Activated effector memory CD4-positive, alpha-beta T cell treated with Interleukin-2 at 50 U/mL for 16 hours (primary cell): ENCODE measurements at places on chromosomes 12 and 14.

GRCh38 chr14:39040529-39040928 lies 62.5 kb downstream of the SEC23A start:
- DNase-seq, result no peak

DNA sequence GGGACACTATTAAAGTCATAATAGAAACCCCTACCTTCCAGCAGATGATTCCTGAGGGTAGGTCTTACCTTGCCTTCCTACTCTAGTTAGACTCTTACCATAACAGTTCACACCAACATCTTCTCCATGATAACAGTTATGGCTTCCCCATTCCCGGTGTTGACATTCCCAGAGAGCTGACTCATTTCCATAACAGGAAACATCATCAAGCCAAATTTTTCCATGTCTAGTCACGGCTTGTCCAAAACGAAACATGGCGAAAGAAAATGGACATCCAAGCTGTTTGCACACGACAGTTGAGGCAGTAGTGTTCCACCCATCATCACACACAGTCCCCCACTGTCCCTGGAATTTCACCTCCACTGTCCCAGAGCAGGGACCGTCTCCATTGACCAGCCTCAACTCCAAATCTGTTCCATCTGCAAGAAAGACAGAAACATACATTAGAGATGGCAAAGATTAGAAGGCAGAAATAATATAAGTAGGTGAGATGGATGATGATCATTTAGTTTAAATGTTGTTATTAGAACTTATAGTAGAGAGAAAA lies 10.6 kb downstream of the CD163L1 start:
- no peak for DNase-seq

DNA sequence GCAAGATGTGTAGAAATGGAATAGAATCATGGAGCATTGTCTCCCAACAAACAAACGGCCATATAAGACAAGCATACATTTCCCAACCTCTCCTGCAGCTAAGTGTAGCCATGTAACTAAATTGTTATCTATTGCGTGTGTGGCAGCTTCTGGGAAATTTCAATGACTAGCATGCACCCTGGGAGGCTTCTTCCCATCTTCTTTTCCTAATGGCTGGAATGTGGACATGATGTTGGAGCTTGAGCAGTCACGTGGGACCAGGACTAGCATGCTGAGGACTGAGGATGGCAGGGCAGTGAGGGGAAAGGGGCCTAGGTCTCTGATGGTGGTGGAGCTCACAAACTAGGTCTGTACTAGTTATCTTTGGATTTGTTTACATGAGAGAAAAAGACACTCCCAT lies 21.7 kb upstream of the CTDSP2 start:
- no peak for DNase-seq

DNA sequence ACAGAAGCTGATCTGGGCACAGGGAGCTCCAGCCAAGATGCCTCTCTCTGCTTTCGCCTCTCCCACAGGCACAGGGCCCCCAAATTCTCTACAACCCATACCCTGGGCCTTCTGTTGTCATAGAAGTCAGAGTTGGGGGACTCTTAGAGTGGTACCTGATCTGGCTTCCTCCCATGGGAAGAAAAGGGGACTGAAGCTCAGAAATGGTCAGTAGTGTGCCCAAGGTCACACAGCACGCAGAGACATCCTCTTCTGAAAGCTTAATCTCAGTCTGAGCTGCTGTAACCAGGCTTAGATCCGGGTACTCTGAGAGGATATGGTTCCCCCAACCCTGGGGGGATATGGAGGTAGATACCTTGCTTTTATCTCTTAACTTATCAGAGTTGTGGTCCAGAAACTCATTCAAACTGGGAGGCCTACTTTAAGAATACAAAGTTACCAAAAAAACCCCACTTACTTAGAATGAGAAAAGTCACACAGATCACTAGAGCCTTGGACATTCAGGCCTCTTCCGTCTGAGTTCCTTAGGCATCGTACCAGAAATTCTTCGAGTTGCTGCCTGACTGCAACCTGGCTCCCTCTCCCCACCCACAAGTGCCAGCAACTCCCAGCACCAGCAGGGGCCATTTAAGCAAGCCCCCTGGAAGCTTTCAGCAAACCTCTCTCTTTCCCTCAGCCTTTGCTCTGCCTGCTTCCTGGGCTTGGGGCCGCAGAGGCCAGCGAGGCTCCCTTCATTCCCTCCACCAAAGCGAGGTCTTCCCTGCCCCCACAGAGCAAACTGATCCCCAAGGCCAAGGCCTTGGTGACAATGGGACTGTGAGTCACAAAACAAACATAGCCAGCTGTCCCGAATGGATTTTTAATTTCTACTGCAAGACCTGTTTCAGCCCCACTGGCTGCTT lies 13.9 kb downstream of the KRT7 start:
- DNase-seq, result no peak

- no peak for DNase-seq
These were observed 38.0 kb upstream of the PPFIA2 start for GRCh38 chr12:81797100-81797499.

GRCh38 chr12:108587826-108588225 lies 10.1 kb downstream of the TMEM119 start:
- DNase-seq, result no peak
